ENCODE measurements at places on chromosomes 11 and 22. TPM values are rescaled to one million over a fixed set of nuclear protein-coding genes. Genes with fewer than 3 reads are reported as not detected.

IL17REL gene
- not detected for total RNA-seq

CD3G gene
- total RNA-seq, result not detected

SVIP gene
- 33.6 TPM for total RNA-seq

DUSP8 gene
- not detected for total RNA-seq

TMPRSS5 gene
- not detected for total RNA-seq

SCO2 gene
- 1.2 TPM for total RNA-seq

ACRV1 gene
- total RNA-seq, result not detected

EXPH5 gene
- 0.08 TPM for total RNA-seq

APOL5 gene
- total RNA-seq, result not detected

EIF4G2 gene
- total RNA-seq, result 622 TPM

TCP11L1 gene
- total RNA-seq, result 15.2 TPM

YPEL1 gene
- total RNA-seq, result 0.98 TPM

SMTNL1 gene
- not detected for total RNA-seq

EFCAB6 gene
- total RNA-seq, result 1.1 TPM

Data from smooth muscle cell of the coronary artery (primary cell).